CD4-positive, alpha-beta T cell treated with Interleukin-21 for 1 hour (primary cell): ENCODE measurements at places on chromosomes 13 and 19.

- no peak for DNase-seq
Observed at GRCh38 chr19:52646571-52647217, 8.5 kb upstream of the ZNF83 start.

DNA sequence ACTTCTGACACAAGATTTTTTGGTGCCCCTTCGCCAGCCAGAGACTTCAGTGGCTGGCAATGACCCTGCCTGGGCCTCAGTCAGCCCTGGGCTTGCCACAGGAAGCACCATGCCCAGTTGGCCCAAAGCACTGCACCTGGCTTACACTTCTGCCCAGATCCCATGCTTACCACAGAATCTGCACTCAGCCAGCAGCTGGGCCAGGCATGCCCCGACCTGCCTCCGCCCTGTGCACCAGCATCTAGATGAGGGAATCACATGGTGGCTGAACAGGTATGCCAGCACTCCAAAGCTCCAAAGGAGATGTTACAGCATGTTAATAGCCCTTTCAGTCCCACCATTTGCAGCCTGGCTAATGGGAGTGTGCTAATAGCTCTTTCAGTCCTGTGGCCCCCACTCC lies 690.9 kb downstream of the SLITRK6 start:
- DNase-seq = no peak

- no peak for DNase-seq
Observed at GRCh38 chr19:33437821-33438671, 64.5 kb downstream of the CEBPG start.

DNA sequence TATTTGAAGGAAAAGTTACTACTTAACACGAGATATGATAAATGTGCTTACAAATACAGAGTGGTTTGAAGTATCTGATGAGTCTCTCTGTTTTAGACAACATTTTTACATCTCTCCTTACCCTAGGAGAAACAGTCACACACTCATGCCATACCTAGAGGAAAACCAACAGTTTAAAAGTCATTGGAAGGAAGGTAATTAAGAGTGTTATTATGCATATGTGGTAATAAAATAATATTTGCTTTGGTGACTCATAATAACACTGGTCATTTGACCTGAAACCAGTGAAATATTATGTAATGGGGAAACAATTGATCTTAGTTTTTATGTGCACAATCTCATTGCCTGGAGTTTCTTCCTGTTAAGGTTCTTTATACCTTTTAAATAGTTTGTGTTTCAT lies 136.9 kb upstream of the SOX21 start:
- DNase-seq = no peak

DNA sequence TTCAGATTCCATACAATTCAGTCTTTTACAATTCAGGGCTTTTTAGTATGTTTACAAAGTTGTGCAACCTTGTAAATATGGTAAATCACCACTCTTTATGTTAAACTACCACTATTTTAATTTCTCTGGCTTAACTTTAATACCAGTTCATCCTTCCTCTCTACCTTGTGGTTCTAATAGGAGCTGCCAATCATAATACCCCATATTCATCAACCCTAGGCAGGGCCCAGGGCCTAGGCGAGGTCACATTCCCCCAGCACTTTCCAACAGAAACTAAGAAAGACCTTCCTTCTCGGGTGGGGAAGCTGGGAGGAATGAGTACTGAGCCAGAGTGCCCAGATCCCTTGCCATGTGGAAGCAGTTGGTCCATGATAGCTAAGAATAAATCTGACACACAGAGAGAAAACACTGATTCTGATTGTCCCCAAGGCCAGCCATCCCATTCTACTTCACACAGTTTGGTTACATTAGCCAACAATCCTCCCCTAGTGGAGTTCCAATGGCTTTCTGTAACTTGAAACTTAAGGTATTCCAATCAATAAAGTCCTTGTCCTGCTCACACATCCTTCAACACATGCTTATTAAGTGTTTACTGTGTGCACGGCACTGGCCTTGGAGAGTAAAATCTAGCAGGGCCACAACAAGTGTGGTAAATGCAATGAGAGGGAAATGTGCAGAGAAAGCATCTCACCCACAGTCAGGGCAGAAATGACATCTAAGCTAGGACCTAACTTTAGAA lies 76.8 kb downstream of the NUFIP1 start:
- DNase-seq = no peak

DNA sequence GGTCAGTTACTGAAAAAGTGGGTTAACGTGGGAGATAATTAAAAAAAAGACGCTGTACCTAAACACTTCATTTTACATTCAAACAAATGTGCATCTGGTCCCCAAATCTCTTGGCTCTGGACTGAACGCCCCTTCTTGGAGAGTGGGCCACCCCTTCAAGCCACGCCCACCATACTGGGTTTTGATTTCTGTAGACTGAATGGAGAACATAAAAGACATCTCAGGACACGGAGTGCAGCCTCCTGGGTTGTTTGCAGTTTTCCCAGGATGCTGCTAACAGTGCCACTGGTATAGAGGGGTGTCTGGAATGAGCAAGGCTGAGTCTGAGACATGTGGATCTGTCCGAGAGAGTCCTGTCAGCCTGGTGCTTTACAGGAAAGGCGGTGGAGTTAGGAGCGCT lies 10.6 kb downstream of the TFDP1 start:
- no peak for DNase-seq

GRCh38 chr19:32570081-32570785 lies 10.8 kb upstream of the PDCD5 start:
- DNase-seq = peak; percentile 70

GRCh38 chr13:46546084-46546768 lies 6.7 kb upstream of the LRCH1 start:
- no peak for DNase-seq

GRCh38 chr13:99722931-99723330 lies 221.7 kb downstream of the TM9SF2 start:
- DNase-seq = no peak

DNA sequence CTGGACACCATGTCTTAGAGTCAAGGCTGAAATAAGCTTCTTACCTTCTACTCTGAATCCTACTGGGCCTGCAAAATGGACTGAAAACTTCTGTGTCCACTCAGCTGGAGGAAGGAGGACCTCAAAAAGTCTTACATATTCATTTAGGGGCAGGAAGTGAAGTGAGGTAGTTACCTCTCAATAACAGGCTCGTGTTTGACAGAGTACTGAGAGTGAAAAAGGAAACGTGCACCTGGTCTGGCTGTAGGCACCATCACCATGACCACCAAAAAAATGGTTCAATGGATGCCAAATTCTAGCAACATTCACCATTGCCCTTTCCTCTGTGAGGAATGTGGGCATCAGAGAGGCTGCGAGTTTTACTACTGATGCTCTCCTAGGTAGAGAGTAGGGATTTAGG lies 176.2 kb downstream of the RFC3 start:
- DNase-seq = no peak

DNA sequence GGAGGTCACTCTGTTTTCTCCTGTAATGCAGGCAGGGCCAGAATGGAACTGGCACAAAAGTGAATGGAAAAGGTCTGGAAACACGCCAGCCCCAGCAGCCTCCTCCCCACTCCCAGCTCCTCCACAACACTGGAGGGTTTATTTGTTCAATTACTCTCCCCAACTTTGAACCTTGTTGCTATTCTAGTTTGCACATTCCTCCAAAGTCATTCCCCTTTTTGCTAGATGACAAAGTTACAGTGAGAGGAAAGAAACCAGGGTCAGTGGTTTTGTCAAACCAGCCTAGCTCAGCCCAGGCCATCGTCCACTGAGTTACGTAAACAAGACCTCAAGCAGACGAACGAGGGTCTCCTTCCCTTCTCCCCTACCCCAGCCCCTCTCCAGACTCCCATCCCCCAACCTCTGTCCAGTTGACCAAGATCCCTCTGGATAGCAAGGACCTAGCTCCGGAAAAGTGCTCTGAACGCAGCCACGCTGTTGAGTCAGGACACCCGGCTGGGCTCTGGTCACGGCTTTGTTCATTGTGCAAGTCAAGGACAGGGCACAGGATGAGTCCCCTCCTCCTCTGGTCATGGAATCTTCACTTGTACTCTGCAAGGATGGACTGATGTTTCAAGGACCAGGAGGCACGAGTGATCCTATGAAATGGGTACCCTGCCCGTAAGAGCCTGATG lies 180.0 kb downstream of the USP12 start:
- no peak for DNase-seq

DNA sequence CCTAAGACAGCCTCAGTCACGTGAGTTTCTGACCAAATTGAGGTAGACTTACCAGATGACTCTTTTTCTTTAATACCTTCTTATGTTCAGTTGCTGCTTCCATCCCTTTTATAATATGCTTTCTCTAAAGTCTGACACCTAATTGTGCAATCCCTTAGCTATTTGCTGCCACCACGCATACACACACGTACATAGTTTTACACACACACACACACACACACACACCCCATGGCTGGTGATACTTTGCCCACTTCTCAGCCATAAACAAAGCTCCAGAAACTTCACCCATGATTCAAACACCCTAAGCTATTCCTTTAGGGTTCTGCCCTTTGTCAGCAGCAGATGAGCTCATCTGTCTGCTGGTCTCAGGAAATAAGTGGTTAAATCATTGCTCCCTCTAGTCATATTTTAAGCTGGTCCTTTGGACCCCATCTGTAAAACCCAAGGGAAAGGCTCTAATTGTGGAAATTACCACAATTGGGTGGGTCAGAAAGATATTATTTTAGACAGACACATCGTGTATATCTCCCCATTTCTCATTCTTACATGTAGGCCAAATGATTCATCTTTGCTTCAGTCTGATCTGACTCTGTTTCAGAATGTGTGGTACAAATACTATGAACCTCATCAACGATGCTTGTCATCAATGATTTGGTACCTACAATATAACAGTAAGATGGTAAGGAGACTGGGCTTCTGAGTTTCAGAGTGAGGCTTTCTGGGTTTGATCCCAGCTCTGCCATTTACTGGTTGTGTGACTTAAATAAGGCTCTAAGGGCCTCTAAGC lies 69.2 kb downstream of the NALCN start:
- no peak for DNase-seq

- peak; percentile 57 for DNase-seq
Observed at GRCh38 chr19:55275851-55276719, 3.8 kb downstream of the HSPBP1 start.

GRCh38 chr13:98919566-98919965 lies 58.3 kb downstream of the DOCK9 start:
- no peak for DNase-seq

DNA sequence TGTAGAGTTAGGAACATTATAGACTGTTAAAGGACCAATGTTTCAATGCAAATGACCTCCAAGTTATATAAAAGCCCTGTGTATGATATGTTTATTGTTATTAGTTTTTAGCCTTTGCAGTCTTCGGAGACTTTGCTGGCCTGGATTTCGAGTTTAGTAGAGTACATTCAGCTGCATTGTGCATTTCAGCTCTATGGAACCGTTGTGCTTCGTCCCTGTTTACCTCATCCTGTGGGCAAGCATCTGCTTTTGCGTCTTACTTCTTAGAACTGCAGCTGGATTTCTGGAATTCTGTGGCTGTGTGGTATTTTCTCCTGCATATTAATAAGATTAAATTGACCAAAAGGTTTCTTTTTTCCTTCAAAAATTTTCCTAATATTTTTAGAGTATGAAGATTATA lies 138.6 kb downstream of the KCNRG start:
- DNase-seq = no peak

DNA sequence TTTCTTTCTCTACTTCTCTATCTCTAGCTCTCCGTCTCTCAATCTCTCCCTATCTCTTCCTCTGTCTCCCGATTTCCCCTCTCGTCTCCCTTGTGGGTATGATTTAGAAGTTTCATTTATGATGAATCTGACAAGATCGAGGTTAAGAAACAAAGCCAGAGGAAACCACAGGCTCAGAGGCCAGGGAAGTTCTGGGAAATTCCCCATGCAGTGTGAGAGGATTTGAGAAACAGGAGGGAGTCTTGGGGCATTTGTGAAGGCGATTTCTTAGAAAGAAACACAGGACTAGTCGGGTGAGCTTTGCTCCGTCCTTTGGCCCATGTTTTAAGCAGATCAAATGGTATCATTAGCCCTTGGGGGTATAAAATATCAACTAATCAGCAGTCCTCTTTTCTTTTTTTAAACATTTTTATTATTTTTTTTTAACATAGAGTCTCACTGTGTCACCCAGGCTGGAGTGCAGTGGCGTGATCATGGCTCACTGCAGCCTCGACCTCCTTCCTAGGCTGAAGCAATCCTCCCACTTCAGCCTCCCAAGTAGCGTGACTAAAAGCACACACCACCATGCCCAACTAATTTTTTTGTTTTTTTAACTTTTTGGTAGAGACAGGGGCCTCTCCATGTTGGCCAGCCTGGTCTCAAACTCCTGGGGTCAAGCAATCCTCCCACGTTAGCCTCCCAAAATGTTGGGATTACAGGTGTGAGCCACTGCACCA lies 25.8 kb downstream of the TNFSF9 start:
- no peak for DNase-seq

DNA sequence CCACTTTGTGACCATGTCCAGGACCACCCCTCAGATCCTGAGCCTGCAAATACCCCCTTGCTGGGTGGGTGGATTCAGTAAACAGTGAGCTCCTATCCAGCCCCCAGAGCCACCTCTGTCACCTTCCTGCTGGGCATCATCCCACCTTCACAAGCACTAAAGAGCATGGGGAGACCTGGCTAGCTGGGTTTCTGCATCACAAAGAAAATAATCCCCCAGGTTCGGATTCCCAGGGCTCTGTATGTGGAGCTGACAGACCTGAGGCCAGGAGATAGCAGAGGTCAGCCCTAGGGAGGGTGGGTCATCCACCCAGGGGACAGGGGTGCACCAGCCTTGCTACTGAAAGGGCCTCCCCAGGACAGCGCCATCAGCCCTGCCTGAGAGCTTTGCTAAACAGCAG lies 7.7 kb upstream of the CEACAM7 start:
- DNase-seq = no peak

GRCh38 chr13:30735025-30735871 lies at the start of gene ALOX5AP:
Gene ALOX5AP, plus strand, starts transcription at chr13:30735543. Its CDS starts 63 bp downstream, at chr13:30735606.
- peak; percentile 54 for DNase-seq

GRCh38 chr19:16654140-16654539 lies 5.8 kb downstream of the SMIM7 start:
- no peak for DNase-seq

GRCh38 chr13:98273067-98273823 lies 96.2 kb upstream of the RNF113B start:
- DNase-seq = no peak

- no peak for DNase-seq
Observed at GRCh38 chr19:50667759-50668231, 18.6 kb downstream of the C19orf81 start.

DNA sequence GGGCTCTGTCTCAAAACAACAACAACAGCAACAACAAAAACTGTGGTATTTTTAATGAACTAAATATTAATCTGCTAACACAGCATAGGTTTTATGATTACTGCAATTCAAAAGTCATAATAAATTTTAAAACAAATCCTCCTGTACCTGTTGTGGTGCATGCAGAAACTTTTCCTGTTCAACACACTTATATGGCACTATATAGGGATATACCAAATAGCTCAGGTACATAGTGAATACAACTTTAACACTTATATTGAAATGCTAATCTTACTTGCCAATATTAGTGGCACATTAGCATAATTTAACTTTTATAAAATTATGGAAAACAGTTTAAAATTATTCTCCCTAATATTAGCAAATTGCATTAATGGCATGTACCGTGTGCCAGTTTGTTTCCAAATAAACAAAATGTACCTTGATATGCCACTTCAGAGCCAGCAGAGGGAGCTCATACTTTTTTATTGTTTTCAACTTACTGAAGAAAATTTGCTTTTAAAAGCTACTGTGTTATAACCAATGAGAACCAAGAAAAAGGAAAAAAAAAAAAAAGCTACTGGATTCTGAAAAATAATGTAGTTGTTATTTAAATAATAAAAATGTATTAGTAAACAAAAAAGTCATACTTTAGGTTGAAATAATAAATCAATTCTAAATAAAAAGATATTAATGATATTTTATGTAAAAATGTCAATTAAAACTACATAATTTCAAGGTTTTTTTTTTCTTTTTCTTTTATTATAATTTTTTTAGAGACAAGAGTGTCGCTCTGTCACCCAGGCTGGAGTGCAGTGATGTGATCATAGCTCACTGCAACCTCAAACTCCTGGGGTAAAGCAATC lies 18.0 kb upstream of the RBM26 start:
- peak; percentile 59 for DNase-seq
